ENCODE measurements at places on chromosomes 6 and 20.

- DNase-seq: no peak
These were observed 29.5 kb downstream of the TSHZ2 start for GRCh38 chr20:53001498-53002301.

GRCh38 chr6:131399433-131399832, 173.6 kb upstream of the ARG1 start:
- no peak for DNase-seq

DNA sequence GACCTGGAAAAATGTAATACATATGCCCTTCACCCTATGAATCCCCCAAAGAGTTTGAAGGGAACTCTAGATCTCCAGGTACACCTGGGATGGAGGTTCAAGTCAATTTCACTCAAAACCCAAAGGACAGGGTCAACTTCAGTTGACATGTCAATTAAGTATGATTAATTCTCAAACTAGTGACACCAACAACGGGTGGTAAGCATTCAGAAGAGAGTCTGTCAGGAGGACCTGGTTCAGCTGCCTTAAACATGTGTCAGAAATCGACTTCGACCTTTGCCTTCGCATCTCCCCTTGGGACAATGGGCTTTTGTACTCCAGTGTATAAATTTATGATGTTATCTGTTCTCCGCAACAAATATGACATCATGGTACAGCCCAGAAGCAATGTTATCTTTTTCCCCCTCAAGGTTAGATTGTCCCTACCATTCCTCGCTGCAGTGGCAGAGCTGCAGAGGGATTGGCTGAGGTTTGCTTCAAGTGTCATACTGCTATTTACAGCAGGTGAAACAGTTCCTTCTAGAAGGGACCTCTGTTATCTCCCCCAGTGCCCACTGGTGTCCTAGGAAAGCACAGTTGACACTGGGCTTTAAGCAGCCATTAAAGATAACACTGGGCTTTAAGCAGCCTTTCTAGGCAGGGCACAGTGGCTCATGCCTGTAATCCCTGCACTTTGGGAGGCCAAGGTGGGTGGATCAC, 94.7 kb upstream of the SNX9 start:
- DNase-seq: no peak

- DNase-seq: no peak
These were observed 152.1 kb downstream of the FNDC1 start for GRCh38 chr6:159321267-159321666.

DNA sequence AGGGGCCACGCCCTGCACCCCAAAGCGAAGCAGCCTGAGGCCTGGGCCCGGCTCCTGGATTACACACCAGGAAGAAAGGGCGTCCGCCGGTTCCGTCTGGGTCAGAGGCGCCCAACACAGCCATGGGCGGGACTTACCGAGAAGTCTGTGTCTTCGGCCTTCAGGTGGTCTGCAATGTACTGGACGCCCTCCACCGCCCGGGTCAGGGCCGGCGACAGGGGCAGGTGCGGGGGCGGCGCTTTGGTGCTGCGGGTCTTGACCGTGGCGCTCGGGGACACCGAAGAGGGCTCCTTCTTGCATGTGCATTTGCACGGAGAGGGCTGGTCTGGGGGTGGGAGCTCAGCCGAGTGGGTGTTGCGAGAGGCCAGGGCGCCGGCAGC, 11.6 kb downstream of the CHRNA4 start:
- DNase-seq: no peak

GRCh38 chr6:129923530-129924250, 62.6 kb upstream of the TMEM244 start:
- DNase-seq: no peak

- DNase-seq: no peak
These were observed 8.3 kb downstream of the PI16 start for GRCh38 chr6:36962874-36963273.

GRCh38 chr20:39603219-39603618, 641.1 kb downstream of the DHX35 start:
- DNase-seq: no peak

DNA sequence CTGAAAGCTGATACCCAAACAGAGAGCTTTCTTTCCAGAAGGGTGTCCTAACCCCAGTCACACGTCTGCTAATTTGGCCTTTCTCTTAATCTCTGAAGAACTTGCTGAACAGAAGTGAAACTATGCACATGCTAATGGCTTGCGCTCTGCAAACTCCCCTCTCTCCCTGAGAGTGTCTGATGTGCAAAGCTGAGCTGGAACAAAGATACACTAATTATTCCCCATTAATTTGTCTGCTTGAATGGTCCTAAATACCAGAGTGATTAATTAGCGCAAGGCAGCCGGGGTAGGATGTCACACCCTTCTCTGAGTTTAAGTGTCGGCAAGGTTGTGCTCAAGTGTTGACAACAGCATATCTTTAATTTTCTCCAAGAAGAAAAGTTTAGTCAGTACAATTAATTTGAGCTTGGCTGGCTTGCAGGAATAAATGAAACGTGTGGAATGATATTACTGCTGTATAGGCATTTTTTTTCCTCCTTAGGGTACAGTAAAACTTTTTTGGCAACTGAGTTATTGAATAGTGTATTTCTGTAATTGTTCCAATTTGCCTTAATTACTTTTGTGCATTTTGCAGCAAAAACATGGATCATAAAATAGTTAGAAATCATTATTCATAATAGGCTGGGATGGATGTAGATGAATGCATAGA, 715.9 kb upstream of the POU3F2 start:
- no peak for DNase-seq

- no peak for DNase-seq
These were observed 91.7 kb downstream of the NCR2 start for GRCh38 chr6:41426888-41427641.

GRCh38 chr6:147660334-147661311, 152.1 kb downstream of the SAMD5 start:
- no peak for DNase-seq

- DNase-seq: no peak
These were observed 41.7 kb upstream of the CITED2 start for GRCh38 chr6:139416146-139416545.

DNA sequence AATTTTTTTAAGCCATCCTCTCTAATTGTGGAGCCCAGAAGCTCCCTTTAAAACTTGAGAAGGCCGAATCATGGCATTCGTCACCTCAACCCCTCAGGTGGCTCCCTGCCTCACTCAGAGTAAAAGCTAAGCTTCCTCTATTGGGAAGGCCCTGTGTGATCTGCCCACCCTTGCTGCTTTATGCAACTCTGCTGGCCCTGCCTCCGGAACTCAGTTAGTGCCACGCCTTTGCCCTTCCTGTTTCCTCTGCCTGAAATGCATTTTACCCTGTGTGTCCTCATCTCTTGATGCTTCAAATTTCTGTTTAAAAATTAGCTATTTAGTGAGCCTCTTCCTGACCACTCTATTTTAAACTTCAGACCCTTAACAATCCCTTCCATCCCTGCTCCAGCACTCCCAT, 5.7 kb downstream of the PACRG start:
- DNase-seq: no peak

DNA sequence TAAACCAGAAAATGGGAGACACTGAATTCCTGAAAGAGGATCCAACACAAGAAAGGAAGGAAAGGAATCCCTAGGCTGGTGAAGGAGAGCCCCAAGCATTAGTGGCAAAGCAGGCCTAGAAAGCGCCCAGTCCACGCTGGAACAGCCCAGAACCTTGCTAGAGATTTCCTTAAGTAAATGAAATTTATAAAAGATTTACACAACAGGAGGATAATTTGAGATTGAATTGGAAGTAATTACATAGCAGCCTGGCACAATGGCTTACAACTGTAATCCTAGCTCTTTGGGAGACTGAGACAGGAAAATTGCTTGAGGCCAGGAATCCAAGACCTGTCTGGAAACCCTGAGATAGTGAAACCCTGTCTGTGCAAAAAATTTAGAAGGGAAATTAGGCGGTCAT, 26.8 kb upstream of the C20orf144 start:
- no peak for DNase-seq

- DNase-seq: no peak
These were observed 247.9 kb upstream of the GJE1 start for GRCh38 chr6:141884850-141885249.

DNA sequence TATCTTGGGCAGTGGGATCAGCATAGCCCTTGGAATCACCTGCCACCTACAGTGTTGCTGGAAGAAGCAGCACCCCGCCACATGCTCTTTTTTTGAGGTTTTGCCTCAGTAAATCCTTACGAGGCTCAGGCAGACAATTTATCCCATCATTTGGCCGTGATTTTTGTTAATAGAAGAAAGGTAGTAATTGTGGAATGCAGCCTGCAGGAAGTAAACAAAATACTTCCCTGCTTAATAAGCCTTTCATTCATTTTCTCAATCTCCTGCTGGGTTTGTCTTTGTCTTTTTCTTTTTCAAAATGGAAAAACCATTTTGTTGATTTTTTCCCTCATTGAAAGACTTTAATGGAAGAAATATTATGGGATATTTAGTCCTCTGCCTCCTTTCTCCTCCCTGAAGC, 93.7 kb upstream of the CD83 start:
- no peak for DNase-seq

- DNase-seq: no peak
These were observed 23.8 kb upstream of the CHMP4B start for GRCh38 chr20:33787253-33787891.
